ENCODE measurements at places on chromosomes 1 and 21.

DNA sequence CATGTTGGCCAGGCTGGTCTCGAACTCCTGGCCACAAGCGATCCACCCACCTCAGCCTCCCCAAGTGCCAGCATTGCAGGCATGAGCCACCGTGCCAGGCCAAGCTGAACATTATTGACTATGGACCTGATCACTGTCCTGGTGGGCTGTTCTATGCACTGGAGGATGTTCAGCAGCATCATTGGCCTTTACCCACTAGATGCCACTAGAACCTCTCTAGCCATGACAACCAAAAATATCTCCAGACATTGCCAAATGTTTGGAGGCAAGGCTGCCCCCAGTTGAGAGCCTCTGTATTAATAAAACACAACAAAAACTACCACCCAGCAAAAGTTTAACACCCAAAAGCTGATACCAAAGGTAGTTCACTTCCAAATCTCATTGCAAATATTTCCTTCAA lies 110.8 kb upstream of the SOD1 start:
- DNase-seq, result no peak

DNA sequence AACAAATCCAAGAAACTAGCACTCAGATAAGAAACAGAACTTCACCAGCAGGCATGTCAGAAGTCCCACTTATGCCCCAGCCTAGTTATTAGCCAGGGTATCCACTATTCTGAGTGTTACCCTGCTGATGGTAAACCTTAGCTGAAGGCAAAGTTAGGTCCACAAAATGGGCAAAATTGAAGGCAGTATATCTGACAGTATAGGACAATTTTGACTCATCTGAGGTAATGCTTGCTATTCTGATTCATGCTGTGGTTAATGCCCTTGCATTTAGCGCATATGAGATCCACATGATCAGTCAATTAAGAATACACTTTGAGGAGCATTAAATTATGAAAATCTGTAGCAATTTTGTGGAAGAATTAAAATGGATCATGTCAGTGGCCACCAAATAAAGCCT lies 15.1 kb downstream of the IFI44 start:
- DNase-seq, result no peak

DNA sequence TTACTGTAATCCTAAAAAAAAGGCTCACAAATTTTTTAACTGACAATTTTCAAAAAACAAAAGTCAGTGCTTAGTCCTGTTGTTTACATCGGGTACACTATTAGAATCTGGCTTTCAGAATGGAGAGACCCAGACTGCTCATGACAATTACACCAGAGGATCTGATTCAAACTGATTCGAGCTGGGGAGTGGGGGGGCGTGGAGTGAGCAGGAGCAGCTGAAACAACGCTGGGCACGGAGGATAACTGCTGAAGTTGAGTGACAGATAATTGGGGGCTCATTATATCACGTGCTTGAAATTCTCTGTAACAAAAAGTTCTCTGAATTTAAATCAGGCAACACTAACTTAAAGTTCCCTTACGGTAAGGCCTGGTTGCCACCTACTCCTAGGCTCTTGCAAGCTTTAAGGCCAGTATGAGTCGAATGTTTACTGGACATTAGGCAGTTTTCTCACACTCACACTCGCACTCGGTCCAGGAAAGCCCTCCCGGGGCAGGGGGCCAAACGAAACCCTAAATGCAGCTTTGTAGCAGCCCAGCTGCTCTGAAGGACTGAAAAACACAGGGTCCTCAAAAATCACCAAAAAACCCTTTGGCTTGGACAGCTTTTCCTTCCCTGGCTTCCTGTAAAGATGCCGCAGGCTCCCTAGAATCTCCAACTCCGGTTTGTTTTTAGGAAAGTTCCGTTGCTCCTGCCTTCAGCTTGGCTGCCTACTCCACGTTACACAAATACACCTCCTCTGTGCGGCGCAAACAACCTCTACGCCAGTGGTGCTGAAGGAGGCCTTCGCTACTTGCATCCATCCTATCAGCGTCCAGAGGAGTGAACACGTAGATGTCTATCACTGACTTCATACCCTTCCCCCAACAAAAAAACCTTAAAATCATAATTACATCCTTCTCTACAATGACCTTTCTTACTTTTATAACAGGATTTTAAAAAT lies 42.9 kb downstream of the CAPZB start:
- DNase-seq, result no peak

GRCh38 chr1:41476807-41477361 lies 7.6 kb downstream of the EDN2 start:
- no peak for DNase-seq

DNA sequence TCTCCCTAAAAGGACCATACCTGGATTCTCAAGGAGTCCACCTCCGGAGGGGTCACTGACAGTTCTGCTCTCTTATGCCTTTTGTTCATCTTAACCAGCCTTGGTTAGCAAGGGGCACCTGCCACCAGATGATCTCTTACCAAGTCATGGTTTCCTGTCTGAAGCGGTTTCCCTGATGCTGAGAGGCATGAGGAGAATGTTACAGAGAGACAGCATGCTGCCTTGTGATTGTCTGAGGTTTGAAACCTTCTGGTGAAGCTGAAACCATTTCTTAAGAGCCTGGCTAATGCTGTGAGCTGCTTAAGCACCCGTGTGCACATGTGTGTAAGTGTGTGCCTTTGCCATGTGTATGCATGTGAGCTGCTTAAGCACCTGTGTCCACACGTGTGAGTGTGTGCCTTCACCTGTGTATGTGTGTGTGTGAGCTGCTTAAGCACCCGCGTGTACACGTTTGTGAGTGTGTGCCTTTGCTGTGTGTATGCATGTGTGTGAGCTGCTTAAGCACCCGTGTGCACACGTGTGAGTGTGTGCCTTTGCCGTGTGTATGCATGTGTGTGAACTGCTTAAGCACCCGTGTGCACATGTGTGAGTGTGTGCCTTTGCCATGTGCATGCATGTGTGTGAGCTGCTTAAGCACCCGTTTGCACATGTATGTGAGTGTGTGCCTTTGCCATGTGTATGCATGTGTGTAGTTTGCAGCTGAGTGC lies 136.4 kb upstream of the COL6A1 start:
- no peak for DNase-seq

DNA sequence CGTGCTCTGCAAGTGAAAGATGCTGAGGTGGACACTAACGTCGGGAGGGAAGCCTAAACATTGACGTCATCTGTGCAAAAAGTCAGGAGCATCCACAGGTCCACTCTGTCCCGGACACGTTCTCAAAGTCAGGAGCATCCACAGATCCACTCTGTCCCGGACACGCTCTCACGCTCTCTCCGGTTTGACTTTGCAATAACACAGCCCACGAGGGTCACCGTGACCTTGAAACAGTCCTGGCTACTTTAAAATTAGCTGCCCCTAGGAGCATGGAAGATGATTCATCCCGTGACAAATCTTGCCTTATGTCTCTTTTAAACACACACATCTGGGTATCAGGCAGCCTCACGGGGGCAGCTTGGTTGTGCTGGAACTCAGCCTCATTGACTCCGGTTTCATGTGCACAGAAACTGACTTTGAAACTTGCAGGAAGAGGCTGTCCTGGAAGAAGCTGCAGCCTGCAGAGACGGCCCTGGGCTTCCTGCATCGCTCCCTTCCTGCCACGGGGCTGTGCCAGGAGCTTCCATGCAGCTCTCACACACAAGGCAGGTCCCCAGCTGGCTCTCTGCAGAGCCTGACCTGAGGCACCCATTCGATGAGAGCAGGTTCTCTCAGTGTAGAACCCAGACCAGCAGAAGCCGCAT lies 18.1 kb upstream of the COL18A1 start:
- DNase-seq, result no peak

DNA sequence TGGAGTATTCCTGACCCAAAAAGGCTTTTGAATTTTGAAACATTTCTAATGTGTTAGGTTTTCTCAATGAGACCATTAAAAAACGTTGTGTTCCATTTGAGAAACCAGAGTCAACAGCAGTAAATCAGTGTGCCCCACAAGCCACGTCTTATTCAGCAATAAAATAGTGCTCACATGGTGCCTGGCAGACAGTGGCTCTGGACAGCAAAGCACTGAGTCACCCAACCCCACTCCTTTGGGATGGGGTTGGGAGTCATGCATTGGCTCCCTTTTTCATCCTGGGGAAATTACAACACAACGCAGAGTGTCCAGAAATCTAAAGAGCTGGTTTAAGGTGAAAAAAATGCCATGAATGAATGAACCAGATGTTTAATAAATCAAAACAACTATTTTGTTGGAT lies 46.5 kb downstream of the KCNJ15 start:
- no peak for DNase-seq

- no peak for DNase-seq
Measured at GRCh38 chr1:223486366-223486765, 93.2 kb downstream of the CCDC185 start.

GRCh38 chr1:2400576-2400909 lies 8.9 kb downstream of the RER1 start:
- DNase-seq, result no peak

GRCh38 chr1:194372266-194372665 lies 1185.9 kb upstream of the B3GALT2 start:
- DNase-seq, result no peak

- no peak for DNase-seq
Measured at GRCh38 chr21:35139382-35139715, 90.2 kb upstream of the RUNX1 start.

GRCh38 chr1:19036041-19036812 lies 79.8 kb upstream of the IFFO2 start:
- no peak for DNase-seq

GRCh38 chr1:151612501-151613281 lies 841 bp downstream of the SNX27 start:
- peak; percentile 16 for DNase-seq

- DNase-seq, result no peak
Measured at GRCh38 chr1:208222376-208223126, 21.6 kb downstream of the PLXNA2 start.
